ENCODE measurements at places on chromosomes 2 and 18.

GRCh38 chr18:59881728-59882656 is 17.8 kb upstream of the PMAIP1 start:
- DNase-seq, result no peak

GRCh38 chr2:33321876-33322483 is 154.5 kb upstream of the RASGRP3 start:
- no peak for DNase-seq

DNA sequence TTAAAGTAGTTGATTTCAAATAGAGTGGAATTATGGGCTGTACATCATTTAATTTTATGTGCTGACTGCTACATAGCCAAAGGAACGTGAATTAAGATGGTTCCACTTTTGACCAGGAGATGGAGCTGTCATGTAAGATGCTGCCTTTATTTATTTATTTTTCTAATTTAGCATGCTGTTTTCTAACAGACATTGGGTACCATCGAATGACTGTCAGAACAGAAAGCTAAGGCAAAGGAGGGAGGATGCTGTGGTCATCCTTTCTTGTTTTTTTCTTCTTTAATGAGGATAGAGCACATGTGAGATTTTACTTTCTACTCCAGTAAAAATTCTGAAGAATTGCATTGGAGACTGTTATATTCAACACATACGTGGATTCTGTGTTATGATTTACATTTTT is at the start of gene SCN2A:
SCN2A (plus strand) TSS at position 185 of the 400 bp plus-strand sequence. CDS start 56,410 bp downstream, outside the sequence.
- DNase-seq, result no peak

GRCh38 chr2:42051543-42052235 is 3.9 kb downstream of the PKDCC start:
- DNase-seq, result no peak

- DNase-seq, result no peak
Observed at GRCh38 chr2:10222-10875, 36.0 kb downstream of the FAM110C start.

DNA sequence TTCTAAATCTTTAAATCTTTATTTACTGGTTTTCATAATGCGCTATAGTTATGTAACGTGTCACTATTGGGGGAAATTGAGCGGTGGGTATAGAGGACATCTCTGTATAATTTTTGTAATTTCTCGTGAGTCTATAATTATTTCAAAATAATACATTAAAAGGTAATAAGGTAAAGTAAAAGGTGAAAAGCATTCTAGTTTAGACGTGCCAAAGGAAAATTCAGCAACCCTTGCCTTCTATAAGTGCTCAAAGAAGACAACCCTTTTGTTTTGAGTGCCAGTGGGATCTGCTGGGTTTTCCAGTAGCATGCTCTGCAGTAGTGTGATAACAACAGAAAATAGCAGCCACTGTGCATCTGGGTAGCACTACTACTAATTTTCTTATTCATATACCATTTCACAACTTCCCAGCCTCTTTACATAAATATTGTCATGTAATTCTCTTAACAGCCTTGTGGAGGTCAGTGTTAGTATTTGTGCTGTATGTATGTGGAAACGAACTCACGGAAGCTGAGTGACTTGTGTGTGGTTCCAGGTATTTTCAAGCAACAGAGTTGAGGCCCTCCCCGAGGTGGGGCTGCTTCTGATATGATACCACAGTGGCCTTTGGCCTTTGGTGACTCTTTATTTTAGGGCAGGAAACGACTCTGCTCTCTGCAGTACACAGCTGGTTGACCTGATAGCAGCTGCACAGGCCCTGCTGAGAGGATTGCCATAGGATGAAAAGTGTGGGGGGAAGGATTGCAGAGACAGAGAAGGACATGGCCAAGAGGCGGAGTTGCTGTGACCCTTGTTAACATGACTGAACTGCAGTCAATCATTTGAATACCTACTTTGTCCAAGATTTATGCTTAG is 104.5 kb downstream of the TDRD15 start:
- DNase-seq, result no peak

Data from stimulated activated CD8-positive, alpha-beta memory T cell treated with anti-CD3 and anti-CD28 coated beads, Interleukin-15, amount 100 ng/mL, for 1 hour (primary cell).